ENCODE measurements at places on chromosomes 5 and 9. TPM values are rescaled to one million over a fixed set of nuclear protein-coding genes. Genes with fewer than 3 reads are reported as not detected.

DNA sequence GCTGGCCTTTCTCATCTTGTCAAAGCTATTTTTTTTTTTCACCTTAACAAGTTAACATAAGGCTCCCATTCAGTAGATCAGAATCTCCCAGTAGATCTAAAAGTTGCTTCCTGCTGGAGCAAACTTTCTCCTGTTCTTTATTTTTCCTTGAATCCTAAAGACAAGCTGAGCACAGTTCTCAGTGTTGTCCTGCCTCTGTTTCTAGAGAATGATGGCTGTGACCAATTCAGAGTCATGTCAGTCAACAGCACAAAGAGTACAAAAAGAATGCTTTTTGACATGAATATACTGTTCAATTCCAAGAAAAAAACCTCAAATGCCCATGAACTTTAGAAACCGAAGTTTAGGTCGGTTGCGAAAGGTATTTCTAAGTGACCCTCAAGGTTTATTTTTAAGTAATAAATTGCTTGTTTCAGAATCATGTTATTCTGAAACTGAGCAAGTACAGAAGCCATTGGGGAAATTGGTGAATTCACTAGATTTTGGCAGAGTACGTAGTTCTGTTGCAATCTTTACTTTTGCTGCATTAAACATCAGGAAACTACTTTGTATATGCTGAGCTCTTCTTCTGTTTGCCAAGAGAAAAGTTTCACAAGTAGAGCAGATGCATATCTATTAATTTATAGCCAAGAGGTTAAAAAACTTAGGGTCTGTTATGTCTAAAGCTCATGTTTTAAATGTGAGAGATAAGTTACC is 161.7 kb upstream of the RPS23 start:
- no peak for DNase-seq
- H3K4me3 ChIP-seq: no peak overlapping the region
- H3K27ac ChIP-seq: no peak overlapping the region
- H3K27me3 ChIP-seq: peaks cover 9% of the 10 kb centered on the region

- peaks cover 13% of the 10 kb centered on the region for H3K36me3 ChIP-seq
- H3K4me3 ChIP-seq: no peak overlapping the region
- H3K27me3 ChIP-seq: peaks cover 64% of the 10 kb centered on the region
- no peak for DNase-seq
These were observed 1.1 kb upstream of the TLX3 start for GRCh38 chr5:171307789-171308452.

- no peak overlapping the region for H3K4me3 ChIP-seq
- H3K4me1 ChIP-seq: peaks cover 3% of the 10 kb centered on the region
- peaks cover 44% of the 10 kb centered on the region for H3K27me3 ChIP-seq
- DNase-seq: no peak
- no peaks in the 10 kb centered on the region for H3K36me3 ChIP-seq
These were observed 8.5 kb upstream of the ACSL6 start for GRCh38 chr5:132019857-132020555.

- no peaks in the 10 kb centered on the region for H3K4me1 ChIP-seq
- no peak overlapping the region for H3K4me3 ChIP-seq
- peaks cover 64% of the 10 kb centered on the region for H3K27me3 ChIP-seq
- H3K27ac ChIP-seq: no peak overlapping the region
These were observed 598.7 kb upstream of the SGCD start for GRCh38 chr5:155728146-155728856.

GRCh38 chr9:86298873-86299272 is 16.5 kb upstream of the ISCA1 start:
- no peak overlapping the region for H3K27ac ChIP-seq
- no peaks in the 10 kb centered on the region for H3K27me3 ChIP-seq
- DNase-seq: no peak

- H3K4me1 ChIP-seq: no peaks in the 10 kb centered on the region
- no peak for DNase-seq
- no peak overlapping the region for H3K27ac ChIP-seq
These were observed 203.5 kb upstream of the HAPLN1 start for GRCh38 chr5:83924171-83924570.

GRCh38 chr5:9207817-9208418 is 338.0 kb downstream of the SEMA5A start:
- no peak overlapping the region for H3K4me3 ChIP-seq
- H3K36me3 ChIP-seq: no peaks in the 10 kb centered on the region
- no peaks in the 10 kb centered on the region for H3K4me1 ChIP-seq
- H3K27me3 ChIP-seq: no peaks in the 10 kb centered on the region

DNA sequence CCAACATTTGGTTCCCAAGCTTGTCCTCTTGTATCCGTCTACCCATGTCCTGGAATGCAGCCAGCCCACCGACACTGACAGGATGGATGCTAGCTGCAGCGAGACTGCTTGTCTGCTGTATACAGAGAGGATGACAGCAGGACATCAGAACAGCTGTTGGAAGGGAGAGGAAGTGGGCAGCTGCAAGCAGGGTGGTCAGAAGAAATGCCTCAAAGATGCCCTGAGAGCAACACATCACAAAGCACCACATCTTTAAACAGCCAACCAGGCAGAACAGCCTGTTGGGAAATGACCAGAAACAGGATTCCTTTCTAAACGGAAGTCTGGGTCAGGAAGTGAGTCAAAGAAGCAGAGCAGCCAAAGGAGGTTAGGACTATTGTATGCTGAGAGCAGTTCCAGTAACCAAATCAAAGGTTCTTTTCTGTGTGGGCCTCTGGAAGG is 219.1 kb downstream of the NDUFS4 start:
- H3K36me3 ChIP-seq: no peaks in the 10 kb centered on the region
- no peaks in the 10 kb centered on the region for H3K27me3 ChIP-seq
- DNase-seq: no peak
- no peak overlapping the region for H3K4me3 ChIP-seq
- no peak overlapping the region for H3K27ac ChIP-seq

DNA sequence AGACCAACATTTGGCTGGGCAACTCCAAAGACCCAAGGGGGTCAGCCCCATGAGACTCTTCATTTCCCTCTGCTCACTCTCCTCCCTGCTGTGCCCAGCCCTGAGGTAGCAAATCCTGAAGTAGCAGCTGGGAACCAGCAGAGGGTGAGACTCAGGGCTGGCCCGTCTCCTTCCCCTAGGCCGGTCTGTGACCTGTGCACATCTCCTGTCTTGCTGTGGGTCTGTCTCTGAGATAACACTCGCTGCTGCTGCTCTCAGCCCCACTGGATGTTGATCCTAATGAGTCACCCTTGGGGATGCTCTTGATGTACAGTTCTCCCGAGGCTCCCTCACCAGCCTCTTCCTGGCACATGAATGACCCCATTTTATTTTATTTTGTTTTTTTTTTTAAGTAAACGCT is 7.3 kb upstream of the OR2V1 start:
- H3K4me1 ChIP-seq: no peaks in the 10 kb centered on the region
- H3K36me3 ChIP-seq: no peaks in the 10 kb centered on the region
- DNase-seq: no peak
- no peak overlapping the region for H3K4me3 ChIP-seq
- H3K27me3 ChIP-seq: peaks cover 56% of the 10 kb centered on the region

- H3K27me3 ChIP-seq: peaks cover 3% of the 10 kb centered on the region
- DNase-seq: no peak
- H3K4me1 ChIP-seq: no peaks in the 10 kb centered on the region
- no peak overlapping the region for H3K4me3 ChIP-seq
- H3K36me3 ChIP-seq: peaks cover 22% of the 10 kb centered on the region
These were observed 191.2 kb downstream of the DAB2IP start for GRCh38 chr9:121842612-121842978.

GRCh38 chr9:68500457-68501381 is 40.0 kb downstream of the TMEM252 start:
- peaks cover 3% of the 10 kb centered on the region for H3K27me3 ChIP-seq
- H3K4me3 ChIP-seq: no peak overlapping the region
- no peak overlapping the region for H3K27ac ChIP-seq
- no peak for DNase-seq
- H3K4me1 ChIP-seq: no peaks in the 10 kb centered on the region

DNA sequence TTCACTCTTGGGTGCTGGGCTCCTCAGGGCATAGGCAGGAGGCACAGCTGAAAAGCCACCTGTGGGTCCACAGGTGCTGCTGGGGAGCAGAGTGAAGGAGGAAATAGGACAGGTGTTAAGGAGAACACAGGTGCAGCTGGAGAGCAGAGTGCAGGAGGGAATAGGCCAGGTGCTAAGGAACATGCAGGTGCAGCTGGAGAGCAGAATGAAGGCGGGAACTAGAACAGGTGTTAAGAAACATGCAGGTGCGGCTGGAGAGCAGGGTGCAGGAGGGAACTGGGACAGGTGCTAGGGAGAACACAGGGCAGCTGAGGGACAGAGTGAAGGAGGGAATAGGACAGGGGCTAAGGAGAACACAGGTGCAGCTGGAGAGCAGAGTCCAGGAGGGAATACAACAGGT is 43.8 kb upstream of the PLEKHG4B start:
- H3K36me3 ChIP-seq: peaks cover 13% of the 10 kb centered on the region
- H3K4me1 ChIP-seq: peaks cover 6% of the 10 kb centered on the region
- DNase-seq: no peak
- H3K4me3 ChIP-seq: no peak overlapping the region
- H3K27ac ChIP-seq: no peak overlapping the region
- H3K27me3 ChIP-seq: peaks cover 65% of the 10 kb centered on the region

DNA sequence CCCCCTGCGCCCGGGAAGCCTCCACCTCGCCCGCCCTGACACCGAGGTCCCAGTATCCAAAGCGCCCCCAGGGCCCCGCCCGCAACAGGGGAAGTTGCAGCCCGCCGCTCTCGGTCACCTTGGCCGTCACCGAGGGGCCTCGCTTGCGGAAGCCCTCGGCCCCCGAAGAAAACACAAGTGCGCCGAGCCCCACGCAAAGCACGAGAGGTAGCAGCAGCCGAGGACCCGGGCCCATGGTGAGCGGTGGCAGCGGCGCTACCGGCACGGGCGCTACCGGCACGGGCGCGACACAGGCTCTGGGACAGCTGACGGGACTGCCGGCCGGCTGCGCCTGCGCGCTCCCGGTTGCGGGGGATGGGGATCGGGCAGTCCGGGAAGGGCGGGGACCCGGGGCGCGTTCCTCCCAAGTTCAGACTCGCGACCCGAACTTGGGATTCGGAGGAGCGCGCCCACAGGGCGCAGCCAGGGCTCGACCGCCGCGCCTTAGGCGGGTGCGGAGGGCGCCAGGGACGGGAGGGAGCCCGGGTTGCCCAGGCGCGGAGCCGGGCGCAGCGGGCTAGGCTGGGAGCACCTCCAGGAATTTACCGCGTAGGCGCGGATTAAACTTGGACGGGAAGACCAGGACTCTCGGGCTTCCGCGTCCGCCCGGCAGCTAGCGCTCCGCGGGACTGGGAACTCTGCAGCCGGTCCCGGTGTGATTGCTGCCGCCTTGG is at the start of gene PPIC:
Gene PPIC (minus strand): TSS at position 335 of the 713 bp plus-strand sequence. CDS start 100 bp downstream, at position 235.
- peaks cover 72% of the 10 kb centered on the region for H3K27me3 ChIP-seq
- peak; percentile 13 for DNase-seq
- H3K4me3 ChIP-seq: peak within 1 kb of the TSS; percentile 78
- H3K4me1 ChIP-seq: peaks cover 14% of the 10 kb centered on the region
- H3K36me3 ChIP-seq: no peaks in the 10 kb centered on the region

- DNase-seq: no peak
- H3K27ac ChIP-seq: no peak overlapping the region
- no peaks in the 10 kb centered on the region for H3K27me3 ChIP-seq
- peaks cover 16% of the 10 kb centered on the region for H3K36me3 ChIP-seq
- H3K4me1 ChIP-seq: no peaks in the 10 kb centered on the region
These were observed 264.6 kb downstream of the NR3C1 start for GRCh38 chr5:143138839-143139238.

RFESD gene
- 4.4 TPM for polyA plus RNA-seq

HAVCR2 gene
- 0.39 TPM for polyA plus RNA-seq

PCA3 gene
- not detected for polyA plus RNA-seq

IFNK gene
- polyA plus RNA-seq: not detected

ANXA6 gene
- polyA plus RNA-seq: 350 TPM

All from naive B cell (primary cell).